ENCODE measurements at places on chromosomes 3 and 15.

GRCh38 chr3:108001457-108001856 lies 89.4 kb downstream of the CD47 start:
- no peak for DNase-seq

GRCh38 chr3:125055331-125055912 lies 375 bp downstream of the HEG1 start:
- no peak for DNase-seq

- no peak for DNase-seq
Observed at GRCh38 chr15:62769604-62770003, 272.9 kb upstream of the TPM1 start.

GRCh38 chr3:142495103-142495502 lies 47.3 kb upstream of the XRN1 start:
- DNase-seq: no peak

DNA sequence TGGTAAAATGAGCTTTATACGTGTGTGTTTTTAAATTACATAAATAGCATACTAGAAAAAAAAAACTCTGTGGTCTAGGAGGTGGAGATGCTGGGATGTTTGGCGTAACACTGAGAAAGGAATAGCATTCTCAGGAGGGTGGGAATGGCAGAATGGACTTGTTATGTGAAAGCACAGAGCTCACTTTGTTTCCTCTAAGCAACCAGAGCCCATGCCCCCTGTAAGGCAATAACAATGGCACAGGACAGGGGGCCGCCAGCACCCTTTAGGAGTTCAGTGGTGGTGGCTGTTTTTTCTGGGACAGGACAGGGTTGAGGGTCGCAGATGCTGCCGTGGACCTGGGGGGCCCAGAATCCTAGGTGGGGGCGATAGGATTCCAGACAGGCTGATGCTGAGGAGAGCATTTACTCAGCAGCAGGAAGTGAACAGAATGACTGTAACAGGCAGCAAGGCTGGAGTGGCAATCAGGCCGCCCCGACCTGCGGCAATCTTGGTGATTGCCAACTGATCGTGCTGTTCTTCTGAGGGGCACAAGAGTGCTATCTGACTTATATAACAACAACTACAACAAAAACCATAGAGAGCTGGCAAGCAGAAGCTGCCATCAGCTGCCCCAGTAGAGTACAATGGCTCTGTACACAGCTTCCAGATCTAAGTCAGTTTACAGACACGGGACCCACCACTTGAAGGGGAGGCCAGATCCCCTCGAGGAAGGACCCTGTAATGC lies 160.4 kb downstream of the UACA start:
- DNase-seq: no peak

DNA sequence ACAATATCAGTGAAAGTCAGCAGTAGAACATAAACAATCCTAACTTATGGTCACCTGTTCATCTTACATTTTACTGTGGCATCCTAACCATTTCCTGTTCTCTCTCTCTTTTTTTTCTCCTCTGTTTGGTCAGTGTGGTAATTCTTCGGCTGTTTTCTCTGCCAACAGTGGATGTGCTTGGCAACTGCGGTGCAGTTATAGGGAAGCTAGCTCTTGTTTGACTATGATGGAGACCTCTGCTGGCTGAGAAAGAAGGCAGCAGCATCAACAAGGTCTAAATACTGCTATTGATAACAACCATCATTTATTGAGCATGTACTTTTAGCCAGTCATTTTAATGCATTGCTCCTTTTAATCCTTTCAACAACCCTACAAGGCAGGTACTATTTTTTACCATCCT lies 723 bp upstream of the DRD3 start:
- no peak for DNase-seq

GRCh38 chr15:50544368-50544767 lies 2.1 kb downstream of the USP50 start:
- DNase-seq: no peak

DNA sequence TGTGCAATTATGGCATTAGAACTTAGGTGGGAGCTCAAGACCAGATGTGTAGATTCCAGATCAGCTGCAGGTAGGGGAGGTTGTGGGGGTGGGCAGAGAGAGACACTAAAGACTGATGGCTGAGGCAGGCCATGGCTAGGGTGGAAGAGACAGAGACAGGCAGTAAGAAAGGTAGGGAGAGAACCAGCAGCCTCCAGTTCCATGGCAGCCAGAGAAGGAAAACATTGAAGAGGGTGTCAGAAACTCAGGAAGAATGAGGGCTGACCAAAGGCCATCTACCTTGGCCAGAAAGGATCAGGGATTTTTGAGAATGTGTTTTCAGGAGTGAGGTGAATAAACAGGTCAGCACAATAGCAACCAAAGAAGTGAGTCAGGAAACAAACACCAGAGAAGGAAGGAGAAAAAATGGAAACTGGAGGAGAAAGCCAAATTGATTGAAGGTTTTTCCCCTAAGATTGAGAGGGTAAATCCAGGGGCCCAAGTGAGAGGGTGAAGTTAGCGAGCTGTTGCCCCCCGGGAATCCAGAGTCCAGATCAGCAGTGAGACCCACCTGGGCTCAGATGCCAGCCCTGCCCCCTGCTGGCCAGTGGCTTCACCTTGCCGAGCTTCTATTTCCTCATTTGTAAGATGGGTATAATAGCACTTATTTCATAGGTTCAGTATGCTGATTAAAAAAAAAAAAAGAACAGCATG lies 41.0 kb downstream of the ABHD2 start:
- peak; percentile 39 for DNase-seq

GRCh38 chr3:44948239-44948638 lies 27.7 kb downstream of the ZDHHC3 start:
- no peak for DNase-seq

DNA sequence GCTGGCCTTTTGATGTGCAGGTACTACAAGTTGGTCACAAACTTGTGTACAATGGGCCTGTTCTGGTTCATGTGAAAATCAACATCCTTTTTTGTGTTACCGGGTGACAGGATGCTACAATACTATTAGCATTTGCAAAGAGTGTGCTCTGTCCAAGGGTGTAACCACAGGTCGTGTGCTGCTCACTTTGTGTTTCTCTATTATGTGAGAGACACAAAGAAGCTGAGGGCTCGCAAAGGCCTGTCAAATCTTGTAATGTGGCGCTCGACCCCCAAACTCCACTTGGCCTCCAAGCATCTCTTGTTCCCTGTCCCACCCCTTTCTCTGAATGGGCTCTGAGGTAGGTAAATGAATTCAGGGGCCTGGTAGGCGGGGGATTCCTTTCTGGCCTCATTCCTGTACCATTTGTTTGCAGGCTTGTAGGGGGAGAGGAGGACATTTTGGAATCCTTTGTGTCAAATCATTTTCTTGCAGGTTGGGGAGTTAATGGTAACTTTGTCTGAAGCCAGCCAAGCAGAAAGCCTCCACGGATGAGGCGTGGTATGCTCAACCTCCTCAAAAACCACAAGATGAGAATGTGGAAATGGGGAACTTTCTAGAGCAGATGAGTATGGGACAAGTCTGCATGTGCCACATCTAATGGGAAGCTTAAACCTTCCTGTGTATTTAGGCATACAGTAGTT lies 109.1 kb downstream of the OPA1 start:
- DNase-seq: no peak

DNA sequence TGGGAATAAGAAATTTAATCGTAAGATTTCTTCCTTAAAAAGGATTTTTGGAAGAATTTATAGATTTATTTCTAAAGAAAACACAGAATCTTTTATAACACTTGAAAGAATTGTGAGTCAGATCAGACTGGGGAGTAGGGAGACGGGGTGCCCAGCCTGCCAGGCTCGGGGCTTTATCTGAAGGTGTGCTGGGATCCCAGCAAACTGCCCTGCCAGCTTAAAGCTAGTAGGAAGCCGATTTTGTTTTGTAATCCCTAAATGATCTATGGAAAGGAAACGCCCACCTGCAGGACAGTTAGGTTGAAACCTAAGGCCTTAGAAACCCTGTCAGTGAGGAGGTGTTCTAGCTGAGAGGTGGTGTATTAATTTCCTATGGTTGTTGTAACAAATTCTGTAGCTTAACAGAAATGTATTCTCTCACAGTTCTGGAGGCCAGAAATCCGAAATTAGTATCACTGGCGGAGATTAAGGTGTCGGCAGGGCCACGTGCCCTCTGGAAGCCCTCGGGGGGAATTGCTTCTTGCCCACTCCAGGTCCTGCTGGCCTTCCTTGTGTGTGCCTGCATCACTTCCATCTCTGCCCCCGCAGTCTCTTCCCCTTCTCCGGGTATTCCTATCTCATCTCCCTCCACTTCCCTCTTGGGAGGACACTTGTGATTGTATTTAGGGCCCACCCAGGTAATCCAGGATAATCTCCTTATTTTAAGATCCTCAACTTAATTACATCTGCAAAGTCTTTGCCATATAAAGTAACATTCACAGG lies 19.3 kb upstream of the RAB6B start:
- no peak for DNase-seq

- DNase-seq: no peak
Observed at GRCh38 chr3:106208251-106208650, 339.4 kb upstream of the CBLB start.

DNA sequence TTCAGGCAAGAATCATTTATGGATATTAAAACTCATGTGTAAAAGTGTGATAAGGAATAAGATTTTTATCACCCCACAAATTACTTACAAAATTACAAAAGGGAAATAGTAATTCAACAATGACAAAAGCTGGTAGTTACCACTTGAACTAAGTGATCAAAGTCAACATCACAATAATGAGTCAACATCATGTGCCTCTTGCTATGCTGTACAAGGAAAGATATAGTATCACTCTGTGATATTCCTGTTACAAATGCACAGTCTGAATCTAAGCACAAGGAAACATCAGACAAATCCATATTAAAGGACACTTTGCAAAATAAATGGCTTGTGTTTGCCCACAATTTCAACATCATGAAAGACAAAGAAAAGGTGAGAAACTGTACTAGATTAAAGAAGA lies 90.5 kb upstream of the PLCL2 start:
- no peak for DNase-seq

DNA sequence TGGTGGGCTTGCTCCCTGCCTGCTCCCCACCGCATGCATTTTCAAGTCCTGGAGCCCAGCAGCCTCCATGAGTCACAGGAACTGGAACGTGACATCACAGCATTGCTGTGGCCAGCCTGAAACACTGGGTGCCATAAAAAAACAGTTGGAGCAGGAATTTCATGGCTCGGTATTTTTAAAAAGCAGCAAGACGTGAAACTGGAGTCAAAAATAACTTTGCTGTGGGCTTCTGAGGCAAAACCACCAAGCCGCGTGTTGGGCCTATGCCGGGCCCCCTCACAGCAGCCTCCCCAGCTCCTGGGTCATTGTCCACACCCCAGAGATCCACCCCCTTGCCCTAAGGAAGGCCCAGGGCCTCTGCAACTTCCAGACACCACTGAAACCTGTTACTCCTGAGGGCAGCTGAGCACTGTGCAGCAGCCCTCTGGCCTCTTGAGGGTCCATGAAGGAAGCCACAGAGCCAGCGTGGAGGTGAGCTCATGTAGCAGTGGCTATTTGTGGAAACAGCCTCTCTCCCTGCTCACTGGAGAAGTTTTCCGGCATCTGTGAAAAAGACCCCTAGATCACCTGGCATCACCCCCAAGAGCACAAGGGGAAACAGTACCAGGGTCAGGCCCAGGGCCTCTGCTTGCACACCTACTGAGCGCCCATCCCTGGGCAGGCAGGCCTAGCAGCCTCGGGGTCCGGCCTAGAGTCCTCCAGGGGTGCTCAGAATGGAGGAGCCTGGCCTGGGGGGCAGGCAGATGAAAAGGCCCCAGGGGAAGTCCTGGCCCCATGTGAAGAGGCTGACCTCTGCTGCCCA lies 34.0 kb upstream of the DUSP7 start:
- no peak for DNase-seq

GRCh38 chr15:98914626-98915025 lies 93.0 kb downstream of the PGPEP1L start:
- DNase-seq: no peak

- no peak for DNase-seq
Observed at GRCh38 chr3:78414261-78414660, 1353.5 kb downstream of the ROBO1 start.

- no peak for DNase-seq
Observed at GRCh38 chr3:73656241-73656890, 31.6 kb upstream of the PDZRN3 start.

DNA sequence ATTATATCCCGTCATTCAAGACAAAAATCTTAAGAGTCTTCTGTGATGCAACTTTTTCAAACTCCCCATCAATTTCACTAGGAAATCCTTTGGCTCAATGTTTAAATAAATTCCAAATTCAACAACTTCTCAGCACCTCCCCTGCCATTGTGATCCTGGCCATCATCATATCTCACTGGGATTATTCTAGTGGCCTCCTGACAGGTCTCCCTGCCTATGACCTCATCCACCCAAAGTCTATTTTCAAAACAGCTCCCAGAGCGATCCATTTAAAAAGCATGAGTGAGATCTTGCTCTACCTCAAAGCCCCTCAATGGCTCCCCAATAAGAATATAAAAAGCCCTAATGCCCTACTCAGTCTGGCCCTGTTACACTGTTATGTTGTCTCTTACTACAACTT lies 293.2 kb downstream of the FOXP1 start:
- DNase-seq: no peak

DNA sequence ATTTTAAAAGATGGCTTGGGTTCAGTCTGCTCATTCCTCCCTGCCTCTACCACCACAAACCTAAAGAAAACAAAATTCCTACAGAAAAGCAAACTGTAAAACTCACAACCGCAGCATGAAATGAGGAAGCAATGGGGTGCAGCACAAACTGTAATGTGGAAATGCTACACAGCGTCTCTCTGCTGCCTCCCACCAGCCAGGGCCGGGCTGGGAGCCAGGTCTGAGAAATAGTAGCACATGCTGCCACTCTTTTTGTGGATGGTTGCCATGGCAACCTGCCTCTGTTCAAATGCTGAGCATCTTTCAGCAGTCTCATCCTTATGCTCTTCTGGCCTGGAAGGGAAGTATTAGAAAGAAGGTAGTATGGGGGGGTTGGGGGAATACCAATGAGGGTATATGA lies 55.4 kb downstream of the EOMES start:
- DNase-seq: no peak

DNA sequence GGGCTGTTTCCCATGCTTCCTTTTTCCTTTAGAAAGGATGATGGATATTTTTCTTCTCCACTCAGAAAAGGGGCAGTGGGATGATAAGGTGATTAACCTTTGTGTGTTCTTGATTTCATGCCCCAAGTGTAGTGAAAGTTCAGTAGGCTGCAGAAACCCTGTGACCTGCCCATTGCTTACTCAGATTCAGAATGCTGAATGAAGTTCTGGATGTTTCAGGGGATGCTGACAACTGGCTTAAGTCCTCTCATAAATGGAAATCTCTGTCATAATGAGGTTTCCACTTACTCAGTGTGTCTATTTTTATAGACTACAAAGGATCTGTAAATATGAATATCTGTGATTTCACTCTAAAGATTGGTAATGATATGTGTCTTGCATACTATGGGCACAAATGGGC lies 471.3 kb upstream of the TPRG1 start:
- DNase-seq: no peak

DNA sequence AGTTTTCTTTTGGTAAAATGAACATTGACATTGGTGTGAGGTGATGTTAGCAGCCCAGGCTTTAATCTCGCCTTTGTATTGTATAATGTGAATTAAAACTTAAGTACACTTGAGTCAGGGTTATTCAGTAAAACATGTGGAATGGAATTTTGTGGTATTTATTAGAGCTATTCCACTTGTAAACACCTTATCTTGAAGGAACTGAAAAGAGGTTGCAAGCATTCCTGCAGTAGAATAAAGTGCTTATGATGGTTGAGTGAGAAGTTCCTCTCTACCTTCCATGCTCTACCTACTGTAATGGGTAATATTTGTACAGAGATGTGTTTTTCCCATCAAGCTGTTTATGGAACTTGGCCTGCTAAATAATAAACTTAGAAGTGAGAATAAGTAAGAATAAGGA lies 36.1 kb downstream of the HMG20A start:
- no peak for DNase-seq

- DNase-seq: no peak
Observed at GRCh38 chr3:58010562-58010961, 2.3 kb downstream of the FLNB start.

- no peak for DNase-seq
Observed at GRCh38 chr3:107718547-107718946, 195.8 kb downstream of the BBX start.
